Left colon (tissue), 2 donors: ENCODE measurements at places on chromosomes 2 and 18. TPM values are rescaled to one million over a fixed set of nuclear protein-coding genes. Genes with fewer than 3 reads are reported as not detected.

DNA sequence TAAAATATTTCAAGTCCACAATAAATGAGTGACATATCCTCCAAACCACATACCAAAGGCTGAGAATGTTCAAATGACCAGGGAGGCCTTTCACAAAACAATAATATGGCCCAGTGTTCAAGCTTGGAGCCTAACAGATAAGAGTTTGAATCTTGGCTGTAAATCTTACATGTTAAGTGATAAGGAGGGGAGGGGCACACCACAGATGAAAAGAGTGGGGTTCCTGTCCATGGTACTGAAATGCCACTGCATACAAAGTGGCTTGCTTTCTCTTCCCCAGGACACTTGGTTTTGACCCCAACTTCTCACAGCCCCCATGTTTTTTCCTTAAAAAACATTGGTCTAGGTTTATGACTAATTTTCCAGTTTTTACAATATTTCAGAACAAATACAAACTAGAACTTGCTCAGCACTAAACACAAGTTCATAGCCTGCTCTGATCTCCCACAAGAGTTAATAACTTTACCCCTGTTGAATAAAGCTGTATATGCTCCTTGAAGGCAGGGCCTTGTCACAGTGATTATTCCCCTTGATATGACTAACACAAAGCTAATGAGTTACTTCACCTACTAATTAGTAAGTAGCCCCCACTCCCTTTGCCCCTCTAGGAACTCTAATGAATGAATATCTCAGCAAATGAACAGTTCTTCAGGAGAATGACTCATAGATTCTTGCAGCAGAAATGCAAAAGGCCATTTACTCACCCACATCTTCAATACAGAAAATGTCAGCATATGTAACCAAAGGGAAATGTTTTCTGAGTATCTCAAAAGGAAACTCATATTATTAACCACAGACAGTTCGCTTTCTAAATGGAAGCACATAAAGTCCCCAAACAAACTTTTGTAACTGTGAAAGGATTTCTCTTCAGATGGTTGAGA lies 142.2 kb downstream of the SATB2 start:
- DNase-seq: no peak

DNA sequence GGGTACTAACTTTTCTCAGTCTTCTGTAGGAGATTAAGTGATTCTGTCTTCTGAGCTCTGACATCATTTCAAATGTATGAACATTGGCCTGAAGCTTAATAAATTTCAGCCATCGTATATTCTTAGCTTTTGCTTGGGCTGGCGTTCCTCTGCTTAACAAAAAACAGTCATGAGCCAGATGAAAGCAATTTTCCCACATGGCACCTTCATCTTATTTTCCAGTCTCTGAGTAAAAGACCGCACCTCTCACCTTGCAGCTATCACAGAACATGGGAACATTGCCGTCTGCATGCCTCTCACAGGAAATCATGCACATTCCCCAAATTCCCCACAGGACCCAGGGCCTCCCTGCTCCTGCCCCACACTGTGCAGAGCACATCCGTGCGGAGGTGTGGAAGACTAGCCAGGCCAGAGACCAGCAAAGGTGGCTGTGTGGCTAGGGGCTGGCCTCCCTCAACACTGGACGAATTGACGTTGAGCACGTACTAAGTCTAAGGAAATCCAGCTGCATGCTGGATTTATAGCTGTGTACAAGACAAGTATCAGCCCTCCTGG lies 531.8 kb upstream of the ID2 start:
- DNase-seq: no peak

- DNase-seq: no peak
Measured at GRCh38 chr2:40405465-40405864, 46.4 kb downstream of the SLC8A1 start.

DNA sequence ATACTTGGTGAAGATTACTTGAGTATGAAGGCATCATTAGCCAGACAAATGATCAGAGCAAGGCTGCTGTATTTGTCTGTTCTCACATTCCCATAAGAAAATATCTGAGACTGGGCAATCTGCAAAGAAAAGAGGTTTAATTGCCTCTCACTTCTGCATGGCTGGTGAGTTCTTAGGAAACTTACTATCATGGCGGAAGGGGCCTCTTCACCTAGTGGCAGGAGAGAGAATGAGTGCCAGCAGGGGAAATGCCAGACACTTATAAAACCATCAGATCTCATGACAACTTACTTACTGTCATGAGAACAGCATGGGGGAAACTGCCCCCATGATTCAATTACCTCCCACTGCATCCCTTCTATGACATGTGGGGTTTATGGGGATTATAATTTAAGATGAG lies 452.3 kb downstream of the GALR1 start:
- no peak for DNase-seq

DNA sequence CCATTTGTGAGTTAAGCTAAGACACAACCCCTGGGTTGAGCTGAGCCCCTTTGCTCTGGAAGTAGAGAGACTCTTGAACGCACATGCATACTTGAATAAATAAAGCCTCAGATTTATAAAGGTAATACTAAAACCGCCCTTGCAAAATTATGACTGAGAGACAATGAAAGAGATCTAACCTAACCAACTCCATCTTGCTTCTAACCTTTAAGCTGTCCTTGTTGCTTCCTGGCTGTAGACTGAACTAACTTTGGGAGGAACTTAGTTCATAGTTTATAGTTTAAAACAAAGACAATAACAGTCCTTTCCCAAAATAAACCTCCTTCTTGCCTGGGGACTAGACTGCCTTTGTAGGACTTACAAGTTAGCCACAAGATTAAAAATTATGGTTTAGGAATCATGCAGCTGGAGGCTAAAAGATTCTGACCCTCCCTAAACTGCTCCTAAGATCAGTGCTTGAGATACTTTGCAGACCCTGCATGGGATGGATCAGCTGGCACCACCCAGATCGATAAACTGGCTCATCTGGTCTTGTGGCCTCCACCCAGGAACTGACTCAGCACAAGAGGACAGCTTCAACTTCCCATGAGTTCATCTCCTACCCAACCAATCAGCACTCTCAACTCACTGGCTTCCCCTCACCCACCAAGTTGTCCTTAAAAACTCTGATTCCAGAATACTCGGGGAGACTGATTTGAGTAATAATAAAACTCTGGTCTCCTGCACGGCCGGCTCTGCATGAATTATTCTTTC lies 240.2 kb upstream of the SLC14A2 start:
- DNase-seq: no peak

DNA sequence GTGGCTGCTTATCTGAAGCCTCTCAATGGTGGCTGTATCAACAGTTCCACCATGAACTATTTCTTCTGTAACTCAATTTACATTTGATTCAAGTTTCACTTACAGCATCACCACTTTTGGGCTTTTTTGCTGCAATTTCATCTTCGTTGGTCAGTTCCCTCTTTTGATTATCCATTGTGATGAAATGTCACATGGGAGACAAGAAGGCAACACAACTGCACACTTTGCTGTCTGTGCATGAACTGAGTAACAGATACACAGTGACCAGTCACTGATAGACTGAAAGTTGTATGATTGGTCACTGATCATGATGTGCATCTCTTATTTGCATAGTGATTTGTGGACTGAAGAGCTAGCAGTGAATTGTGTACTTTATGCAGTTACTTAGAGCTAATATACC lies 130.7 kb upstream of the RNF152 start:
- DNase-seq: no peak

- no peak for DNase-seq
Measured at GRCh38 chr2:110791435-110791834, 59.1 kb downstream of the ACOXL start.

DNA sequence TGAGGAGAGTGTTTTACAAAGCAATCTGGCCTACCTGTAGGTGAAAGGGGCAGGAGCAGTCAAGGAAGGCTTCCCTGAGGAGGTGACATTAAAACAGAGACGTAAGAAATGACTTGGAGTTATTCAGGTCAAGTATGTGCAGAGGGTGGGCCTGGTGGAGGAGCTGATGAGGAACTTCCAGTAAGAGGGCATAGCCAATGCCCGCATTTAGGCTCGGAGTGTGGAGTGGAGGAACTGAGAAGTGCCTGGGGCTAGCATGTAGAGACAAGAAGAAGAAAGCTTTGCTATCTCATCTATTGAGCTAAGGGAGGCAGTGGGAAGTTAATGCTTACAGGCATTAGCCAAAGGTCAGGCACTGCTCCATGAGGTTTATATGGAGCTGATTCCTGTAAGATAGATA lies 312.2 kb downstream of the ZNF521 start:
- no peak for DNase-seq

DNA sequence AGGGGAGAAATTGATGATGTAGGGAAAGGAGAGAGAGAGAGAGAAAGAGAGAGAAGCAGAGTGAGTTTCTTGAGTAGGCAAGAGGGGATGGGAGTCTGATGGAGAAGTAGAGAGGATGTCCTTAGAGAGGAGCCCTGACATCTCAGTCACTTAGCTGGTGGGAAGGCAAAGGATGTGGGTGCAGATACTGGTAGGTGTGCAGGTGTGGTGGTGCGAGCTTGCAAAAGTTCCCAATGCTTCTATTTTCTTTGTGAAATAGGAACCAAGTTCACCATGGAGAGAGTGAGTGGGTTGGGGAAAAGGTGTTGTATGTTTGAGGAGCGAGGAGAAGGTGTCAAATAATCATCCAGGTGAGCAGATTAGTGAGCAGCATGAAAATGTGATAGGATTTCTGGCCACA lies 26.5 kb upstream of the POLE4 start:
- DNase-seq: no peak

DNA sequence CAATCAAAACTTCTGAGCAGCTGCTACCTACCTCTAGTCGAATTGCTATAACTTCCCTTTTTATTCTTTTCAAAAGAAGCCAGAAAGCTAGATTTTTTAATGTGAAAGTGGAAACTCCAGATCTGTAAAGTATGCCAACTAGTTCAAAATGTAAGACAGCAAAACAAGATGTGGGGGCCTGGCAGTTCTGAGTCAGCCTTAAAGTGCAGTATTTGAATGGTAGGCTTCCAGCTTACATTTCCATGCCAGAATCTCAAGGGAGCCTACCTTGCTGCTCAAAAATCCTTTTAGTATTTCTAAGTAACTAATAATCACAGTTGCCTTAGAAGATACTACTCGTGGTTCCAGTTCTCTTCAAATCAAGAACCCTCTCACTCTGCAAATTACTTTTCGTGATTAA lies 1288.7 kb downstream of the LRP1B start:
- no peak for DNase-seq

GRCh38 chr18:64208516-64208915 lies 59.6 kb upstream of the LINC00305 start:
- no peak for DNase-seq

DNA sequence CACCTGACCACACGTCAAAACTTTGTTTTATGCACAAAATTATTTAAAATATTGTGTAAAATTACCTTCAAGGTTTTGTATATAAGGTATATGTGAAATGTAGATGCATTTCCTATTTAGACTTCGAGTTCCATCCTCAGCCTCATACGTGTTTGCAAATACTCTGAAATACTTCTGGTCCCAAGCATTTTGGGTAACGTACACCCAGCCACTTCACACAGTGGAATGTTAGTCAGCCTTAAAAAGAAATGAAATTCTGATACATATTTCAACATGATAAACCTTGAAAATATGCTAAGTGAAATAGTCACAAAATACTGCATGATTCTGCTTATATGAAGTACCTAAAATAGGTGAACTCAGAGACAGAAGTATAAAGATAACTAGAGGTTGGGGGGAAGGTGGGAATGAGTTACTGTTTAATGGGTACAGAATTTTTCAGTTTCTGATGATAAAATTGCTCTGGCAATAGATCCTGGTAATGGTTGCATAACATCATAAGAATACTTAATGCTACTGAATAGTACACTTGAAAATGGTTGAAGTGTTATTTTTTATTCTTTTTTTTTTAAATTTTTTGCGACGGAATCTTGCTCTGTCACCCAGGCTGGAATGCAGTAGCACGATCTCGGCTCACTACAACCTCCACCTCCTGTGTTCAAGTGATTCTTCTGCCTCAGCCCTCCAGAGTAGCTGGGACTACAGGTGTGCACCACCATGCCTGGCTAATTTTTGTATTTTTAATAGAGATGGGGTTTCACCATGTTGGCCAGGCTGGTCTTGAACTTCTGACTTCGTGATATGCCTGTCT lies 24.0 kb downstream of the NOP58 start:
- DNase-seq: no peak

DNA sequence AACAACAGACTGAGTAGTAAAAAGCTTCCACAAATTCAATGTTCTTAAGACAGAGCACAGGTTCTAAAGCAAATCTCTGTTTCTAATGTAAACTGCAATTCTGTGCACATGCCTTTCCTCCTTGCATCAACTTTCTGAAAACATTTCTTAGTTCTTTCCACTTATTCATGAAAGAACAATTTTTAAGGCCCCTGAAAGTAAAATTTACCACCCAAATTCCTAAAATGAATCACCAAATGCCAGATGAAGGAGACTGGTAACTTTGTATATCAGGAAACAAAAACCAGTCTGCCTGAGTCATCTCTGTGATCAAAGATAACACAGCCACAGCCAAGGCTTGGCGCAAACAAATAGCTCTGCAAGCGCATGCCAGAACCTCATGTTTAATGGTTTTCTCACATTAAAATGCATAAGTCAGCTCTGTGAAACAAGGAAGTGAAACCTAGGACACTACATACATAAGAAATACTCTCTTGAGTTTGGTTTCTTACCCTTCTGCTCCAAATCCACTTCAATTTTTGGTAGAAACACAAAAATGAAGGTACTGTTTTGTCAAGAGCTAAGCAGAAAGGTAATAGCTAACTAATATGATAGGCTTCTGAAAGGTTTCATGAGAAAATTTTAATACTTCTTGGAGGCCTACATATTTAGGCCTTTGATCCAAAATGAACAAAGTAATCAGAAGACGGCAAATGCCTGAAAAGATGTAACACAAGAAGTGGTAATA lies 169.4 kb downstream of the THADA start:
- DNase-seq: peak; percentile 82

DNA sequence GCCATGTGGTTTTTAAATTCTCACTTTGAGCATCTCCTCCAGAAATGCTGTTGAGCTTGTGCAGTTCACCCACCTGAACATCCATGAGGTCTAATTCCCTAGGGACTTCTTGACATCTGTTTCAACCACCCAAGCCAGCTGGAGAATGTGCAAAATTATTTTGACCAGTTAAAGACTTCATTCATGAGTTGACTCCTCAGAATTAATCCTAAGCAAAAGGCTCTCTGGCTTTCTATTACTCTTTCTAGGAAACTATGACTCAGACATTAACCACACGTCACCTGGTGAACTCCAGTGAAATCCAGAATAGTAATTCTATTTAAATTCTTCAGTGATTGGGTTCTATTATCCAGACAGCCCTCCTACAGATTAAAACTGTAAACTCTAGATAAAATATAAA lies 247.5 kb downstream of the NBAS start:
- no peak for DNase-seq

DNA sequence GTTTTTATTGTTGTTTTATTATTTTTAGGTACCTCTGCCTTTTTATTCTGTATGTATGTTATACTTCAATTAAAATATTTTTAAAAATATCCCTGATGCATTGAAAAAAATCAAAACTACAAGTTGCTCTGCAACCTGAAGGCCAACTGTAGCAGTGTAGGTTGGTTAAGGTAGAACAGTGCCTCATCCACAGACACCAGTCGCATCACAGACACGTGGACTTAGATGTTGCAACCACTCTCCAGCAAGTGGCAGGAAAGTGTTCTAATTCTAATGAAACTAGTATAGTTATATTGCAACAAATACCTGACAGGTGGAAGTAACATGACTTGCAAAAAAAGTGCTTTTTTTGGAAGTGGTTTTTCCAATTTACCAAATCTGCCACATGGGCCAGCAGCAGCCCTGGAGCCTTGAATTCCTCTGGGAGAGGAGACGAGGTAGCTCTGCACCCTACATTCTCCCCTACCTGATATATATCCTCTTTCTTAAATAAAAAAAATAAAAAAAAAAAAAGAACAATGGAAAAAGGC lies 28.4 kb upstream of the SLC3A1 start:
- DNase-seq: no peak

HOXD8 gene
- 9.8 TPM for total RNA-seq

CDH19 gene
- 2.5 TPM for total RNA-seq

NTSR2 gene
- not detected for total RNA-seq

KCNE4 gene
- total RNA-seq: 0.89 TPM

PCARE gene
- total RNA-seq: not detected

GKN1 gene
- total RNA-seq: not detected
